Stimulated activated CD8-positive, alpha-beta memory T cell treated with anti-CD3 and anti-CD28 coated beads, Interleukin-15, amount 100 ng/mL, for 48 hours (primary cell): ENCODE measurements at places on chromosomes 2 and 18.

DNA sequence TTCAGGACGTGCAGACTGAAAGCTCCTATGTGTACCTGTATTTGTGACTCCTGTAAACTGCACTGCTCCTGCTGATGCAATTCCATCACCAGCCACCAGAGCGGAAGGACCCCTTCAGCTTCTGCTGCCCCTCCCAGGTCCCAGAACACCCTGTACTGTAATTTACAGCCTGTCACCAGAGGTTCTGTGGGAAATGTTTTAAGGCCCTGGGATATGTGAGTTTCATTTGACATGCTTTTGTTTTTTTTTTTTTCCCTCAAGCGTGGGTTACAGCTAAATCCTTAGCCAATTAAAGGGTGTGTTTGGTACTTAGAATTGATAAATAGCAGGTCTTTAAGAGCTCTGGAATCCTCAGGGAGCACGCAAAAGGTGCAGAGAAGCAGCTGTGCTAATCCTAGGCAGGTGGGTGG is 79.4 kb downstream of the KCTD1 start:
- no peak for DNase-seq

DNA sequence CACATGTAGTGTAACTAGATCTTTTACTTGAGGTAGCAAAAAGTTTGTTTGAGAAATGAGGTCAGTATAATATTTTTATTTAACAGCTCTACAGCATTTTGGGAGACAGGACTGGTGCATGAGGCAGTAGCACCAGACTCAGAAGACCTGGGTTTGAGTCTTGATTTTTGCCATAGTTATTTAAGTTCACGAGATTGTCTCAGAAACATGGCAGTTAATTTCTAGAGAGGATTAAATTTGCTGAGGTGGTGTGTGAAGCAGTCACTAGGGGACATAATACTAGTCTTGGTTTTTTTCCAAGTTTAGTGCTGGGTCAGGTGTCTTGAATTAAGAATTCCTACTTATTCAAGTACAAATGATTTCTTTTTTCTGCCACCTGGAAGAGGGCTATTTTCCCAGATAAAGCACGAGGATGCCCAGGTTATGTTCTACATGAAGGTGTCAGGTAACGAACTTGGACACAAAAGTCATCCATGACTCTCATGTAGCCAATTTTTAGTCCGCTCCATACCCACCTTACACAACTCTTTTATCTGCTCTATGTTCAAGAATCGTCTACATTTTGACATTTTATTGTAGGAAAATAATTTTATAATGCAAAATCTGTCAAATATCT is 1.4 kb downstream of the MARCHF7 start:
- no peak for DNase-seq

DNA sequence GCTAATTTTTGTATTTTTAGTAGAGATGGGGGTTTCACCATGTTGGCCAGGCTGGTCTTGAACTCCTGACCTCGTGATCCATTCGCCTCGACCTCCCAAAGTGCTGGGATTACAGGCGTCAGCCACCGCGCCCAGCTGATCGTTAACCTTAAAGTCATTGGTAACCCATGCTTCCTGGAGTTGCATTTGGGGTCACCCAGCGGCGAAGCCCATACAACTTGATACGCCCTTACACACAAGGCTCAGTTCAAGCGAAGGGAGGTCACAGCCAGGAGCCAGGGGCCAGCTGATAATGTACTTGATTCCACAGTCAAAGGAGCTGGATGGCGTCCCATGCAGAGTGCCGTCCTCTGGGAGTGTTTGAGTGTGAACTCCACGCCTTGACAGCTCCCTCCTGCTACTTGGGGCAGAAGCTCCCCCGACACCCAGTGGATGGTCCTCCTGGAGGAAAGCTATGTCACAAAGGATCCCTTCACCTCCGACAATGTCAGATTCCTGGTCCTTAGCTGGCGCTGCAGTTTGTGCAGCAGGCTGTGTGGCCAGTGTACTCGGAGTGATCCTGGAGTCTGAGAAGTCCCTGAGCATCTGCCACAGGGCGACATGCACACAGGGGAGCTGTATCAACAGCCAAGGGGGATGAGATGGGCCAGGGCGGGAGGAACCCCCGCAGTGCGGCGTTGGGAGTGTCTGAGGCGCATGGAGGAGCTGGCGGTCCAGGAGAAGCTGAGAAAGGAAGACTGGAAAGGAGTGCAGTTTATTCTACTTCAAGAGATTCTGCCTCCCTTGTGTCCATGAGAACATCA is 7.9 kb downstream of the CLHC1 start:
- no peak for DNase-seq

- no peak for DNase-seq
These were observed 33.6 kb downstream of the ASXL3 start for GRCh38 chr18:33611525-33612135.

DNA sequence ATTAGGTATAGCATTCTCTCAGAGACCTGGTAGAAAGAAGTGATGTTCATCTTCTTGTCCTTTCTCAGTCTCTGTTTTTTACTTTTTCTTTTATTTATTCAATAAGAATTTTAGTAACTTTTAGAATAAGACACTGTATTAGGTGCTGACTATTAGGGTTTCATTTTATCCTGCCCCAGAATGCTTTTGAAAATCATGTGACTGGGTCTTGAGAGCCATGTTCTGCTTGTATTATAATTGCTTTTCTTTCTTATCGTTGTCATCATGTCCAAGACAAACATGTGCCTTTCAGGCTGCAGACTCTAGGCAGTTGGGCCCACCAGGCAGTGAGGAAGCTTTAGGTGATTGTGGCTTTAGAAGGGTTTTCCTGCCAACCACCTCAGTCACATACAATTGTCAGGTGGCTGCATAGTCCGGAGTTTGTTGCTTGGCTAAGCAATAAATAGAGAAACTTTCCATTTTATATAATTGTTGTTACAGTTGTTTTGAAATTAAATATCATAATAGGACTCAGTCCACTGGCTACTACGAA is 15.1 kb downstream of the GRHL1 start:
- no peak for DNase-seq

DNA sequence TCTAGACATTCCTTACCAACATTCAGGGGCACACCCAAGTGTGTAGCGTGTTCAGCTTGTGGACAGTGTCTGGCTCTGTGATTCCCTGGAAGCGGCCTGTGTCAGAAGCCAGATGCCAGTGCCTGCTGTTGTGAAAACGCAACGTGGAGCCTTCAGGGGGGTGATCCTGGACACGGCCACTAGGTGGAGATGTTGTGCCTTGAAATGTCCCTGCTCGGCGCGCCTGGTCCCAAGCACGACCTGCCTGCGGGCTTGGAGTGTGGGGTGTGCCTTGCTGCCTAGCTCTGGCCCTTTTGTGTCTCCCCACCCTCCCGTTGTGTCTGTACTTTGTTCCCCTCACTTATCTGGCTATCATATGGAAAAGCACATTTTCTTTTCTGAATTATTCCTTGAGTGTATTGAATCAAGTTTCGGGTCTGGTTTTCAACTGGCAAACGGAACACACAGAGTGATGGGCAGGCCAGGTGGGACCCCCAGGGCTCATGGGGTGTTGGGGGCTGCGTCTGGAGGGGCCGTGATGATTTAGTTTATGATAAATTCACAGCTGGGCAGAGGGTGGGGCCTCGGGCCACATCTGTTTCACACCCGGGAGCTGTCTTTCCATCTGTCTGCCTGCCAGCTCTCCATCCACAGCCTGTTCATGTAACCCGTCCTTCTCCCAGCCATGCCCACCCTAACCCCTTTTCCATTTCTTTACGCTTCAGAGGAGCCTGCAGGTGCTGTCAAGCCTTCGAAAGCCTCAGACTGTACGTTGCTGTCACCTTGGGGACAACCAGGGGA is 95.5 kb downstream of the DYSF start:
- peak; percentile 28 for DNase-seq

GRCh38 chr2:53697092-53697491 is 70.5 kb upstream of the CHAC2 start:
- no peak for DNase-seq

DNA sequence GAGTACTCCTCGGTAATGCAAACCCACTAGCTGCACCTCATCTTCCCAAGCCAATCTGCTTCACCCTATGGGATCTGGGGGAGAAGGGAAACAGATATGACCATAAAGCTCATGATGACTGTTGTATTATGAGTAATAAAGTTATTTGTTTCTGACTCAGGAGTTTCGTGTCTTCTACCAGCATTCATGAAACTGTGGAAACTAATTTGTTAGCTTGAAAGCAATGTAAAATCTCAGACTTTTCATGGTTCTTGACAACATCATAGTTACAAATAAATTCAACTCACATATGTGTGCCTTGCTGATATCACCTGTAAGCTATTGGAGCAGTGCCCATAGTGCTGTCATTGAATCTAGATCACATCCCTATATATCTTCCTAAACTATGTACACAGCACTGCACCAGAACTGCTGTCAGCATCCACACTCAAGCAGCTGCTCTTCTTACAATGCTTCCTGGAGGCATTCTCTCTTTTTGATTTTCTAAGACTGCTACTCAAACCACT is 135.6 kb upstream of the KYNU start:
- no peak for DNase-seq
